Left cardiac atrium (tissue), 4 donors: ENCODE measurements at places on chromosomes 6 and 20. TPM values are rescaled to one million over a fixed set of nuclear protein-coding genes. Genes with fewer than 3 reads are reported as not detected.

- DNase-seq: peak; percentile 93
Observed at GRCh38 chr20:63835021-63835858, 4.2 kb upstream of the ZBTB46 start.

GRCh38 chr6:145632971-145633370 lies 102.3 kb downstream of the EPM2A start:
- no peak for DNase-seq

Gene PRKN
- 22.2 TPM for total RNA-seq

- no peak for DNase-seq
Observed at GRCh38 chr6:139330306-139330705, 38.5 kb upstream of the TXLNB start.

GRCh38 chr6:25961619-25962148 lies 918 bp upstream of the TRIM38 start:
- DNase-seq: no peak

DNA sequence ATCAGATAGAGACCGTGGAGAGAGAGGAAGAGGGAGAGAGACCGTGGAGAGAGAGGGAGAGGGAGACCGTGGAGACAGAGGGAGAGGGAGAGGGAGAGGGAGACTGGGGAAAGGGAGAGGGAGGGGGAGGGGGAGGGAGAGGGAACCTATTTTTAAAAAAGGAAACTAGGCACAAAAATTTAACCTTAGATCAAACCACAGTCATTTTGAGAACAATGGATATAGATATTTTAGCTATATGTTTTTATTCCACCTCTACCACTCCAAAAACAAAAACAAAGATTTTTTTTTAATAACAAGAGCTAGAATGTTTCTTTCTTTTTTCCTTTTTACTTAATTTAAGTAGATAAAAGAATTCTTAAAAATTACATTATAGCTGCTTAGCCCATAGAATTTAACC lies 65.1 kb upstream of the SCGN start:
- no peak for DNase-seq

- no peak for DNase-seq
Observed at GRCh38 chr6:108760126-108761050, 87.8 kb upstream of the ARMC2 start.

GRCh38 chr6:90087106-90087833 lies 193.0 kb downstream of the GJA10 start:
- no peak for DNase-seq

- no peak for DNase-seq
Observed at GRCh38 chr6:96651816-96652215, 88.9 kb downstream of the FHL5 start.

DNA sequence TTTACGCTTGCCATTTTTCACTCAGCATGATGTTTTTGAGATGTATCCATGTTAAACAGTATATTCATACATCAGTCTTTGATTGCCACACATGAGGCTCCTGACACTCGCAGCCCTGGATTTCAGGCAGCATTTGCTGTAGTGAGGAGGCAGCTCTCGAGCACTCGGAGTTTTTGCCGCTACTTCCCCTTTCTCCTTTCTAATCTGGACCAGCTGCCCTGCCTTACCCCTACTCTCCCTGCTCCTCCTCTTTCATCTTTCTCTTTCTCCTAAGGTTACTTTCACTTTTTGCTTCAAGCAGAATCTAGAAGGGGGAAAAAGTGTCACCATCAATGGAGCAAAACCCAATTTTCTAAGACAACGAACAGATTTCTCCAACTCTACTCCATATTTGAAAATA lies 5.9 kb upstream of the CST3 start:
- no peak for DNase-seq

GRCh38 chr6:98627129-98627775 lies 207.1 kb upstream of the POU3F2 start:
- no peak for DNase-seq

- peak; percentile 56 for DNase-seq
Observed at GRCh38 chr6:36685926-36686667, 7.6 kb downstream of the CDKN1A start.

DNA sequence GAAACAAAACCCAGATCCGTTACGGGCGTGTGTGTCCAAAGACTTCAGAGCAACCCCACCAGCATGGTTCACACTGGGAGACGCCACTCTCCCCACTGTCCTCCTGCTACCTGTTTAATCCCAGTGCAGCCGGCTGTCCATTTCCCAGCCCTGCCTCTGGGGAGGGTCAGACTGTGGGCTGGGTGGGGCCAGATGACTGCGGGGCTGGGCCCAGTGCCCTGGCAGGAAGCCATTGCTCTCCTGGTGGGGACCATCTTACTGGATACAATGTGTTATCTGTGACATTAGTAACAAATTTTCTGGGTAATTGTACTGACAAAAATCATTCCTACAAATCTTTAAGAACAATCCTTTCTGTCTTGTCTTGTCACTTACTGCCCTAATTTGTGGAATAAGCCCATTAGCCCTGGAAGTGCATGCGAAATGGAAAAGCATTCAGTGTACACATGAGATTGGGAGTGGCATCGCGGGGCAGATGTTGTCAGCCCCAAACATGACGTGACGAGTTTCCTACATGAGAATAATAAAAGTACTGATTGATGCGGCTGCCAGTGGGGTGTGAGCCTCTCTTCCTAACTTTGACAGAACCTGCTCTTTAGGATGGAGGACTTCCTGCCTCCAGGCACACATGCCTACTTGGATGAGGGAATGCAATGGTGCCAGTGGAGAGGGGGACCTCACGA lies 37.9 kb upstream of the PCMTD2 start:
- DNase-seq: no peak

DNA sequence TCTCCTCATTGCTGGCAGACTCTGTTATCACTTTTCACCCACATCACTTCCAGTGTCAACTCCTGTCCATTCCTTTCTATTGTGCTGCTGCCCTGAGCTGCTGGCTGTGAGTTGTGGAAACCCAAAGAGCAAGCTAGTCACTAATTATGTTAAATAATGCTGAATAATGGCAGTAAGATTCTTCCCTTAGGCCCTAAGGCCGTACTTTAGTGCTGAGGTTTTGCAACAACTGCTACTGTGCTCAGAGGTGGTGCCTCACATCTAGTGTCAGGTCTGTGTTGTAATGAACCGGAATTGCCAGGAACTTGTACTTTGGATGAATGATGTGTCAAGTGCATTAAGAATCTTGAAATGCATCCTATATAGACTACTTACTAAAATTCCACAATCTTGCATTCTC lies 372.2 kb upstream of the RNF217 start:
- no peak for DNase-seq

DNA sequence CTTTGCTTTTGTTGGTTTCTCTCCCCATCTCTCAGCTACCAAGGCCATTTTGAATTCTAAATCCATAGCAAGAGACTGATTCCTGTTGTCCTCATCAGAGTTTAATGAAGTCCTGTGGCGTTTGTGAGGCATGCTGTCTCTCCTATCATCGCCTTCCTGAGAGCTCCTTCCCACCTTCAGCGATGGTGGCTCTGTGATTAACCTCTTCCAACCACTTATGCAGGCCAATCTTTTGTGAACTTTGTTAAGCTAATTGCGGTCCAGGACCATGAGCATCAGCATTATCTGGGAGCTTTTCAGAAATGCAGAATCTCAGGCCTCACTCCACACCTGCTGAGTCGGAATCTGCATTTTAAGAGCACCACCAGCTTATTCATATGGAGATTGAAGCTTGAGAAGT lies 272.5 kb upstream of the CDYL start:
- DNase-seq: no peak

DNA sequence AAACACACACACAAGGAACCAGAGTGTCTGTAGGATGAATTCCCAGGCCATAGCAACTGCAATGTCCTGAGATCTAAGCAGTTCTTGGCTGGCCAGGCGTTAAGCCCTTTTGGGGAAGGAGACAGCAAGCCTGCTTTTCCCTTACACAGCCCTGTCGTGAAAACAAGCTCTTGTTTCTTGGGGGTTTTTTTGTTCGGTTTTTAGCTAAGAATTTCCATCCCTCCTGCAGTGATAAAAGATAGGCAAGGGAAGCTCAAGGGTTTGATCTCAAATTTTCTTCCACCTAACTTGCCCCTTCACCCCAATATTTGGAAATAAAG lies 1.5 kb downstream of the TNFRSF21 start:
- DNase-seq: no peak

DNA sequence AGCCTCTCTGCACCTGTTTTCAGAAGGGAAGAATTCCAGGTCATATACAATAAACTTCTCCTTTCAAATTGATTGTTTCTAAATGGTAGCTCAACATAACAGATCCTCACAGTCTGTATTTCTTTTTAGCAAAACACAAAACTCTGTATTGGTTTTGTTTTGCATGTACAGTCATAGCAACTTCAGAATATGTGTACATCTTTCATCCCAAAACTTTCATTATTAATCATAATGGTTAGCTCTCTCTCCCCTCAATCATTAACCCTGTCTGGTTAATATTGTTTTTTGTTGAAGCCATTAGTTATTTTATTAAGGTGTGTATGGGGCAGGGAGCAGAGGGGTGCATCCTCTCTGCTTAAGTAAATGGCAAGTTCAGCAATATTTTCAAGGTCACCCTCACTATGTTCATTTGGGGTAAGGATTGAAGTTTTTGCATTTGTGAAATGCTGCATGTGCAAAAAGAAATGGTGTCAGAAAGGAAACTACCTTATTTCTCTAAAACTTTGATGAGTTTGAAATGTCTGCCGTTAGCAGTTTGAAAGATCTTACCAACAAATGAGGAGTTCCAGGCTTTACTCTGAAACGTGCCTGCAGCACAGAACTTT lies 136.8 kb upstream of the BTBD3 start:
- no peak for DNase-seq

GRCh38 chr6:161686655-161687054 lies 412.8 kb upstream of the AGPAT4 start:
- no peak for DNase-seq

DNA sequence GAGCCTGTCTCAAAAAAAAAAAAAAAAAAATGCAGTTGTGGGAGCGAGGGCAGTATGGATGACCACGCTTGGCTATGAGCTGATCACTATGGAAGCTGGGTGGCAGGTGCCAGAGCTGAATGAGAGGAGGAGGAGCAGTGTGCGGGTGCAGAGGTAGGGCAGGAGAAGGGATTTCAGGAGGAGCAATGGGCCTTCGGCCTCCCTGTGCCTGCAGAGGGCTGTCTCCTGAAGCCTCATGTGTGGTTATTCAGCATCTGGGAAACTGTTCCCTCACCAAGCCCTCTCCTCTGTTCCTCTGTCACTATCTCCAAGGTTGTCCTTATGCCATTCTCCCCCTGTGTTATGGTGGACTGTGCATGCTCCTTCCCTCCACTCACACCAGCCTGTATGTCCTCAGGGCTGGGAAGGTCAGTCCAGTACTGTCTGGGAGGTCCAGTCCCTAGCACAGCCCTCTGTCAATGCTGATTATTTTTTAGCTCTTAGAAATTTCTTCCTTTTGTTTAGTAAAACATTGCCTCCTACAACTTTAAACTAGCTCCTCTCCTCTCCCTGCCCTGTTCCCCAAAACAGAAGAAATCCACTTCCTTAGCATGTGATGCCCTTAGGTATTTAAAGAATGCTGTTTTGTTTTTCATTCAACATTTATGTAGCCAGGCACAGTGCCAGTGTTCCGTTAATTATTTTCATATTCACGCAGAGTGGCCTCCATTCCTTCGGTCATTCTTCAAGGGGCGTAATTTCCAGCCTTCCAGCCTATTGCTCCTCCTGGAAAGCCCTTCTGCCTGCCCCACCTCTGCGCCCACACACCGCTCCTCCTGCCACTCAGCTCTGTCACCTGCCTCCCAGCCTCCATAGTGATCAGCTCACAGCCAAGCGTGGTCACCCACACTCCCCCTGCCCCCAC lies 48.9 kb downstream of the CNBD2 start:
- no peak for DNase-seq

DNA sequence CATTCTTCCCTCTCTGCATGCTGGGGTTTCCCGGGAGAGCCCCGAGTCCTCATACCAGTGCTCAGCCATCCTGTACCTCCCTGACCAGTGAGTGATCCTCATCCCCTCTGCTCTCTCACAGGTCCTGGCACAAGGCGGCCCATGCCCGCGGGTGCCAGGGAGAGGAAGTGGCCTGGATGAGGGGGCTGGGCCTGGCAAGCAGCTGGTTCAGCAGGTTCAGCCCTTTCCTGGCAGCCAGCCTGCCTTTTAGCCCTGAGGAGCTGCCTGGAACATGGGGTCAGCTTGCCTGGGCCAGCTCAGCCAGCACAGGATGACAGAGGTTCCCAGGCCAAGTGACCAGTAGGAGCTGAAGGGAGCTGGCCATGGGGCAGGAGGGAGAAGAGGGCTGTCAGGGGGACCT lies 10.9 kb downstream of the MOCS1 start:
- no peak for DNase-seq

- DNase-seq: no peak
Observed at GRCh38 chr6:33198159-33198852, 2.2 kb downstream of the RXRB start.

- no peak for DNase-seq
Observed at GRCh38 chr6:52984247-52984646, 10.8 kb downstream of the GSTA4 start.

DNA sequence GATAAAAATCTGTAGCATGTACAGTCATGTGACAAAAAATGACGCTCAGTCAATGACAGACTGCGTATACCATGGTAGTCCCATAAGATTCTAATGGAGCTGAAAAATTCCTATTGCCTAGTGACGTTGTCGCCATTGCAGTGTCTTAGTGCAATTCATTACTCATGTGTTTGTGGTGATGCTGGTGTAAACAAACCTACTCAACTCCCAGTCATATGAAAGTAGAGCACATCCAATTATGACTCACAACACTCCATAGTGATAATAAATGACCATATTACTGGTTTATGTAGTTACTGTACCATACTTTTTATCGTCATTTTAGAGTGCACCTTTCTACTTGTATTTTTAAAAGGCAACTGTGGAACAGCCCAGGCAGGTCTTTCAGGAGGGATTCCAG lies 45.0 kb downstream of the TFAP2A start:
- DNase-seq: no peak

DNA sequence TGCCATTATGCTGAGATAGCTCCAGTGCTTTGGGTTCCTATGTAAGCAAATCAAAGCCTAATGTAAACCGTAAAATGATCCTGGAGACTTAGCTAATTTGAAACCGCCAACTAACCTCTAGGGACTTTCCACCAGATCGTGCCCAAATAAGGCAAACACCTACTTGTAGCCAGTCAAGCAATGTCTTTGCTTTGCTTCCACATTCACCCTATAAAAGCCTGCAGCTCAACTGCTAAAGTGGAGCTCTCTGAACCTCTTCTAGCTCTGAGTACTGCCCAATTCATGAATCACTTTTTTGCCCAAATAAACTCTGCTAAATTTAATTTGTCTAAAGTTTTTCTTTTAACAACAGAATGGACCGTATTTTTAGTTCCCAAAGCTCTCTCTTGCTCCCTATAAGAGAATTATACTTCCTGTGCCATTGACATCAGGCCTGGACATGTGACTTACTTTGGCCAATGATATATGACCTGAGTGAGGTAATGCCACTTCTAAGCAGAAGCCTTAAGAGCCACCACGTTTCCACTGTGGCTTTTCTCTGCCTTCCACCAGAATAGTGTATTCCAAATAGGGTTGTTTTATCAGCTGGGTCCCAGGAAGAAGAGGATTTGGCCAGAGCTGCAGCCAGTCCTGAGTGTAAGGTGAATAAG lies 34.8 kb upstream of the PSMF1 start:
- DNase-seq: no peak
